NCI-H1092 (cell line): ENCODE measurements at places on chromosomes 13 and 19.

- DNase-seq, result peak; percentile 79
These were observed 1.5 kb upstream of the ELOF1 start for GRCh38 chr19:11560404-11561051.

GRCh38 chr13:84191139-84191538, 308.9 kb upstream of the SLITRK1 start:
- no peak for DNase-seq

DNA sequence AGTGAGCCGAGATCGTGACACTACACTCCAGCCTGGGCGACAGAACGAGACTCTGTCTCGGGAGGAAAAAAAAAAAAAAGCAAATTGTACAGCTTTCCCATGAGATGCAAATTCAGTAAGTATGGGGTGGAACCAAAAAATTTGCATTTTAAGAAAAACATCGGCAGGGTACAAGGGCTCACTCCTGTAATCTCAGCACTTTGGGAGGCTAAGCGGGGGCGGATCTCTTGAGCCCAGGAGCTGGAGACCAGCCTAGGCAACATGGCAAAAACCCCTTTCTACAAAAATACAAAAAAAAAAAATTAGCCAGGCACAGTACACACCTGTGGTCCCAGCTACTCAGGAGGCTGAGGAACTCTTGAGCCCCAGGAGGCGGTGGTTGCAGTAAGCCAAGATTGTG, 91.2 kb downstream of the ELF1 start:
- no peak for DNase-seq

DNA sequence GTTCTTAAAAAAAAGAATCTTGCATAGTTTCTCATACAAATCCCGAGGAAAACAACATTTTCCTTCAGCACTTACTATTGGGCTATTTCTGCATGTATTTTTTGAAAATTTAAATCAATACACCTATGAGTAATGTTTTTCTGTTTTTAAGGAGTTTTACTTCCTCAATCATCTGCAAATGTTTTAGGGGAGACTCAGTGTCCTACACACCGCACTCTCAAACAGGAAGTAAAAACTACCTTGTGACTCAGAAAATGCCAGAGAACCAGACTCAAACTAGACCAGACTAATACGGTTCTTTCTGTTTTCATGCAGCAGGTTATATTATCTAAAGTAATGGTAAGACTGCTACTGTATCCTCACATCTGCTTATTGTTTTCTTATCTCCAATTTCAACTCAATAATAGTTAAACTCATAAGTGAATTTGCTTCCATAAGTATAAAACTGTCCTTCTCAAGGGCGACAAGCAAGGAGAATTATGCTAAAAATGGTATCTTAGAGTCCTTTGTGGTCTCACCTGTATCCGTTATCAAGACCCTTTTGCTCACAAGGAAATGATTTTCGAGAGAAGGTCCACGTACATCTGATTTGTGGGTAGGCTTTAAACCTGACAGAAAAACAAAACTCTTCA, 52.5 kb downstream of the FLT3 start:
- DNase-seq, result no peak
